ENCODE measurements at places on chromosomes 1 and 21. TPM values are rescaled to one million over a fixed set of nuclear protein-coding genes. Genes with fewer than 3 reads are reported as not detected.

The CTSS gene
- 478 TPM for polyA plus RNA-seq

The EPS8L3 gene
- polyA plus RNA-seq, result not detected

The PGLYRP4 gene
- polyA plus RNA-seq, result not detected

The SH2D2A gene
- polyA plus RNA-seq, result 2.1 TPM

The LCE1B gene
- polyA plus RNA-seq, result not detected

The IL24 gene
- 43.5 TPM for polyA plus RNA-seq

The PCP4L1 gene
- polyA plus RNA-seq, result not detected

The KIF17 gene
- polyA plus RNA-seq, result not detected

The SH2D1B gene
- polyA plus RNA-seq, result 0.26 TPM

The LIPI gene
- polyA plus RNA-seq, result not detected

The MCOLN3 gene
- 0.19 TPM for polyA plus RNA-seq

The CCDC181 gene
- polyA plus RNA-seq, result not detected

The PDE9A gene
- polyA plus RNA-seq, result not detected

The RNF186 gene
- not detected for polyA plus RNA-seq

The RAD54L gene
- polyA plus RNA-seq, result 0.49 TPM

The TMPRSS2 gene
- polyA plus RNA-seq, result not detected

The INAVA gene
- not detected for polyA plus RNA-seq

The TNFRSF1B gene
- 117 TPM for polyA plus RNA-seq

The HLX gene
- 10.6 TPM for polyA plus RNA-seq

The ORC1 gene
- 0.15 TPM for polyA plus RNA-seq

The KIF14 gene
- polyA plus RNA-seq, result 0.16 TPM

The ATG4C gene
- polyA plus RNA-seq, result 29.1 TPM

The RXRG gene
- polyA plus RNA-seq, result not detected

The PADI1 gene
- polyA plus RNA-seq, result not detected

The FALEC gene
- 1.0 TPM for polyA plus RNA-seq

The RNPEP gene
- polyA plus RNA-seq, result 38.5 TPM

The CFAP74 gene
- not detected for polyA plus RNA-seq

The CLCA1 gene
- polyA plus RNA-seq, result not detected

The GBP2 gene
- 9.4 TPM for polyA plus RNA-seq

The TMCO4 gene
- polyA plus RNA-seq, result 21.7 TPM

The PDPN gene
- polyA plus RNA-seq, result not detected
